ENCODE measurements at places on chromosomes 1 and 21. TPM values are rescaled to one million over a fixed set of nuclear protein-coding genes. Genes with fewer than 3 reads are reported as not detected.

TPTE gene
- not detected for total RNA-seq

DNA sequence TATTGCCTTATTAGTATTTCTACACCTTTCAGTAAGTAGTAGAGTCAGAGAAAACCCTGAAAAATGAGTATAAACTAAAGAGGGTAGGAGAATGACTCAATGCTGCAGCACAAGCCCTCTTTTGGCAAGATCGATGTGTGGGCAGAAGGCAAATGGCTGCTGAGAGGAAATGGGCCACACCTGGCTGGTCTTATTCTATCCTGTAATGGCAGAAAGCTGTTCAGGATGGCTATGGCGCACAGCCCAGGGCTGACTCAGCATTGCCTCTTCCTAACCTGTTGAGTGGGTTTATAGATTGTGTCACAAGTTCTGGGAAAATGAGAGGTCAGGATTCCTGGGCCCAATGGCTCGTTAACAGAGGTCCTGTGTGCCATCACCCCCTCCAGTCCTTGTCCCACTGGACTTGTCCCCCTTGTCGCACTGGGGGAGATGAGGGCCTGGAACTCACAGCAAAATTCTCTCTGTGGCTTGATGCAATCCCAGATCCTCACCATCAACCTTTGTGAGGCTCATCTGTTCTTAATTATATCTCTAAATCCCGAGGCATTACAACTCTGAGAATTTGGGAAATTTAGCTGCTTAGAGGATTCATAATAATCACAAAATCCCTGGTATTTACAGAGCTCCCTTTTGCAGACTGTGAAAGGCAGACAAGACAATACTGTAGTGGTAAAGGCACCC, 13.2 kb downstream of the HMGB4 start:
- H3K4me3 ChIP-seq: no peak overlapping the region
- no peak for DNase-seq
- no peaks in the 10 kb centered on the region for H3K27me3 ChIP-seq
- no peaks in the 10 kb centered on the region for H3K4me1 ChIP-seq

DNA sequence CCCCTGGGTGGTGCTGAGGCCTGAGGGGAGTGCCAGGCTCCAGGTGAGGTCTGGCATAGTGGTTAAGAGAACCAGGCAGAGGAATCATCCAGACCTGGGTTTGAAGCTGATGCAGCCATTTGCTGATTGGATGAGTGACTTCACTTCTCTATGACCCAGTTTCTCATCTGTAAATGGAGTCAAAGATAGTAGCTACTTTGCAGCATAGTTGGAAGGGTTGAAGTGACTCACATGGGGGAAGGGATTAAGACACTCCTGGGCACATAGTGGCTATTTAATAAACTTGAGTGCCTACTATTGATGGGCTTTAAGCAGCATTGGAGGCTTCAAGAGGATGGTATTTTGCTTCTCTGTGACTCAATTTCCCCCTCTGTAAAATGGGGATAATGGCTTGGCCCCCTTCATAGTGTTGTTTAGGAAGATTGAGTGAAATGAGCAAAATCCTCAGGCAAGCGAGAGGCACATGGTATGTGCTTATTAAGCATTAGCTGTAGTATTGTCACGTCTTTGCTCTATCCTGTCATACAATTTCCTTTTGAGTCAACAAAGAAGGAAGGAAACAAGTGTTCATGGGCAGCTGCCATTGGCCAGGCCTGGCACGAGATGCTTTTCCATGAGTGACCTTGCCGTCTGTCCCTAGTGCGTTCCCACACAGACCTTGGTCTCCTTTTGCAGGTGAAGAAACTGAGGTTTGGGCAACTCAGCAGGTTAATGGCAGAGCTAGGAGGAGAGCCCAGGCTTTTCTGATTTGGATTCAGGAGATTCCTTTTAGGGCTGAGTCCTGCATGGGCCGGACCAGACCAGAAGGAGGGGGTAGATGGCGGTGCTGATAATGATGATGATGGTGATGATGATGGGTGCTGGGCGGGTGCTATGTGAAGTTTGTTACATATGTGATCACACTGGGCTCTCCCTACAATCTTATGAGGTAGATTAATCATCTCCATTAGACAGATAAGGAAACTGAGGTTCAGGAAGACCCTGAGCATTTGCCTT, 131.1 kb upstream of the WNT4 start:
- H3K4me1 ChIP-seq: no peaks in the 10 kb centered on the region
- no peaks in the 10 kb centered on the region for H3K36me3 ChIP-seq
- no peak overlapping the region for H3K27ac ChIP-seq
- no peak overlapping the region for H3K4me3 ChIP-seq

GRCh38 chr1:19445417-19446342, 39.7 kb downstream of the CAPZB start:
- peaks cover 74% of the 10 kb centered on the region for H3K4me1 ChIP-seq
- H3K4me3 ChIP-seq: no peak overlapping the region
- H3K36me3 ChIP-seq: peaks cover 25% of the 10 kb centered on the region
- no peak overlapping the region for H3K27ac ChIP-seq
- peak; percentile 15 for DNase-seq
- no peaks in the 10 kb centered on the region for H3K27me3 ChIP-seq

DNA sequence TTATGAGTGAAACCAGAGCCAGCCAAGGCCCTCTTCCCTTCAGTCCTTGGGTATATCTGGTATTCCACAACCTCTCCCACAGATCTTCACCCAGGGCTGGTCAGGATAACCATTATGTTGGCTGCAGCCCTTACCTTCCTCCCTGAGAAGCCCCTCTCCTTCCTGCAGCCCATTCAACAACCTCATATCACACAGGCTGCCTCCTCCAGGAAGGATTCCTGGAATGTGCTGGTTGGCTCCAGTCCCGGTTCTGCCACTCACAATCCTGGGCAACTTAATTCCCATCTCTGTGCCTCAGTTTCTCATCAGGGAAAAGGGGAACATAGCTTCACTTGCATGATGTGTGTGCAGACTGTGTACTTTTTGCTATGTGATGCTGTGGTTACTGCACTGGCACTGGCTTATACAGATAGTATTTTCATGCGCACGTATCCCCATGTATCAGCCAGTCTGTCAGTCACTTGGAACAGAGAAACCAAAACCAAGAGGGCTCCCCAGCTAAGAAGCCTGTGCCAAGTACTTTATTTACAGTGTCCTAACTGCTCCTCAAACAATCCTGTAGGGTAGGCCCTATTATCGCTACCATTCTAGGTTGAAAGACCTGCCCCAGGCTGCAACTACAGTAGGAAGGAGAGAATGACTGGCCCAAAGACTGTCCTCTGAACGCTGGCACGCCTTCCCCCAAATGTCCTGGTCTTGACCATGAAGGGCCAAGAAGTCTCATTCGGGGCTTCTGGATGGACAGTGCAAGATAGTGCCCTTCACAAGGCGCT, 39.9 kb upstream of the PPP1R15B start:
- H3K36me3 ChIP-seq: no peaks in the 10 kb centered on the region
- no peak overlapping the region for H3K4me3 ChIP-seq
- H3K4me1 ChIP-seq: no peaks in the 10 kb centered on the region
- no peak for DNase-seq

GRCh38 chr1:19426294-19427086, 58.8 kb downstream of the CAPZB start:
- no peak overlapping the region for H3K27ac ChIP-seq
- peaks cover 18% of the 10 kb centered on the region for H3K36me3 ChIP-seq
- no peak for DNase-seq
- H3K4me3 ChIP-seq: no peak overlapping the region

GRCh38 chr1:183908079-183908478, 103.2 kb downstream of the RGL1 start:
- H3K4me3 ChIP-seq: no peak overlapping the region
- H3K27ac ChIP-seq: no peak overlapping the region
- no peak for DNase-seq
- no peaks in the 10 kb centered on the region for H3K4me1 ChIP-seq
- H3K36me3 ChIP-seq: peaks cover 60% of the 10 kb centered on the region
- no peaks in the 10 kb centered on the region for H3K27me3 ChIP-seq

DNA sequence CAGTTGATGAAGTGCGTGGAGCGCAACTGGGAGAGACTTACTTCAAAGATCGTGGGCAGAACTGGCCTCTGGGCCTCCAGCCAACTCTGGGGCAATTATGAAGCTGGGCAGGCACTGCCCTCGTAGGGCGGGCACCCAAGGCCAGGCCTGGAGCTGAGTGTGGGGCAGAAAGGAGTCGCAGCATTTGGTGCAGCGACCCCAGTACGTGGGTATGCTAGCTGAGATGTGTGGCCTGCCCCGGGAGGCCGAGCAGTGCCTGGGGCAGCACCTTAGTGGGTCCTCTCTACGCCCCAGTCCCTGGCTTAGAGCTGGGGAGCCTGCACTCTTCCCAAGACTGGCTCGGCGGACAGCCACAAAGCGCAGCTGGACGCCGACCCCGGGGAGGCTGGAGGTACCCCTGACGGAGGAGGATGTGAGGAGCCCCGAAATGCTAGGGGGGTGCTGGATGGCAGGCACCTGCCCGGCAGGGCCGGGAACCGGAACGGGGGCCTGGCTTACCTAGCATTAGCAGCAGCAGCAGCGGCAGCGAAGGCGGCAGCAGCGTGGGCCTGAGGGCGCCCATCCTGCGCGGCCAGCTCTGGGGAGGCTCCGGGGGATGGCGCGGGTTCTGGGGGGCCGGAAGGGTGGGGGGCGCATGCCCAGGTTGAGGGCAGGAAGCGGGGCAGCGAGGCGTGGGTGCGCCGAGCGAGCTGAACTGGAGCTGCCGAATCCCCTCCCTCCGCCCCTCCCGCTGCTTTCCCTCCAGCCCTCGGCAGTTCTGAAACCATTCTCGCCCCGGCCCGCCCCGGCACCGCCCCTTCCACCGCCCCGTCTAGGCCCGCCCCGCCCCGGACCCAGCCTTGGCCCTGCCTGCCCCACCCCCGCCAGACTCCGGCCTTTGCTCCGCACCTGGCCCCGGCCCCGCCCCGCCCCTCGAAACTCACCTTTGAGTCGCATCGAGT, at the start of gene IGSF8:
IGSF8 (minus strand) TSS at position 709 of the 941 bp plus-strand sequence; CDS start at position 562, 147 bp downstream.
- no peaks in the 10 kb centered on the region for H3K27me3 ChIP-seq
- DNase-seq: peak; percentile 25
- H3K4me3 ChIP-seq: peak within 1 kb of the TSS; percentile 51
- no peaks in the 10 kb centered on the region for H3K36me3 ChIP-seq
- H3K4me1 ChIP-seq: peaks cover 38% of the 10 kb centered on the region

- H3K27ac ChIP-seq: no peak overlapping the region
- peaks cover 8% of the 10 kb centered on the region for H3K4me1 ChIP-seq
- no peaks in the 10 kb centered on the region for H3K27me3 ChIP-seq
These were observed 56.2 kb upstream of the RASAL2 start for GRCh38 chr1:178037510-178038253.

TDRD5 gene
- not detected for total RNA-seq

GRCh38 chr1:85449356-85449755, 15.6 kb downstream of the DDAH1 start:
- peaks cover 47% of the 10 kb centered on the region for H3K36me3 ChIP-seq
- no peaks in the 10 kb centered on the region for H3K27me3 ChIP-seq
- H3K4me3 ChIP-seq: no peak overlapping the region
- peaks cover 17% of the 10 kb centered on the region for H3K4me1 ChIP-seq

- peaks cover 3% of the 10 kb centered on the region for H3K4me1 ChIP-seq
- H3K27me3 ChIP-seq: no peaks in the 10 kb centered on the region
These were observed 22.7 kb downstream of the PGM1 start for GRCh38 chr1:63615768-63616420.

DNA sequence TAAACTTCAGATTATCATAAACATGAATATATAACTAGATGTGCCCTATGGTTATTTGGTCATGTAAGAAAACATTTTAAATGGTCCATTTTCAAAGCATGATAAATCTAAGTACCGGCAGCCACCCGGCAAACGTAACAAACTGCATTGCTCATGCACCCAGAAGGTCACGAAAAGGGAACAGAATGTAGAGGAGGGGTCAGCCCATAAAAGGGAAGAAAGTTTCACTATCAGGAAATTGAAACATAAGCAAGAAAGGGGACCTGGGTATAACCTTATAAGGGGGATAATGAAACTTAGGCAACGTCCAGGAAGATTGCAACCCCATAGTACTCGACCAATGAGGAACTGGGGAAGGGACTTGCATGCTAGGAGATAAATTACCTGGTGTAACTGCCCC, 421.2 kb upstream of the ZRANB2 start:
- no peak for DNase-seq
- no peaks in the 10 kb centered on the region for H3K27me3 ChIP-seq
- H3K4me1 ChIP-seq: no peaks in the 10 kb centered on the region
- no peaks in the 10 kb centered on the region for H3K36me3 ChIP-seq
- H3K4me3 ChIP-seq: no peak overlapping the region

TNNI3K gene
- not detected for total RNA-seq

MANEAL gene
- not detected for total RNA-seq

DNA sequence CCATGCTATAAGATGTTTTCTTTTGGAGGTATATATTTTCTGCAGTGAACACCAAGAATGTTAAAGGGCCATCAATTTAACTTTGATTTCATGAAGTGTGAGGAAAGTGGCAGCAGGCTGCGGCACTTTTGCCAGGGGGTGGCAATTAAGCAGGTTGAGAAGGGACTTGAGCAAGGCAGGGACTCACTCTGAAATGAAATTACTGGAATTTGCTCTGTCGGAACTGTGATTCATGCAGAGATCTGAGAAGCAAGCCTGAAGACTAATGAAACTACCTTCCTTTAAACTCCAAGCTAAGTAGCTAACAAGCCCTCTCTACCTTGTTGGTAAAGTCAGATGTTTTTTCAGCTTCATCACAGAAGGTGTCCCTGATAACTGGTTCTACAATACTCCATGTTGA, 441.6 kb downstream of the SIPA1L2 start:
- no peak for DNase-seq
- H3K27me3 ChIP-seq: no peaks in the 10 kb centered on the region
- no peaks in the 10 kb centered on the region for H3K4me1 ChIP-seq
- H3K4me3 ChIP-seq: no peak overlapping the region
- H3K27ac ChIP-seq: no peak overlapping the region

DNA sequence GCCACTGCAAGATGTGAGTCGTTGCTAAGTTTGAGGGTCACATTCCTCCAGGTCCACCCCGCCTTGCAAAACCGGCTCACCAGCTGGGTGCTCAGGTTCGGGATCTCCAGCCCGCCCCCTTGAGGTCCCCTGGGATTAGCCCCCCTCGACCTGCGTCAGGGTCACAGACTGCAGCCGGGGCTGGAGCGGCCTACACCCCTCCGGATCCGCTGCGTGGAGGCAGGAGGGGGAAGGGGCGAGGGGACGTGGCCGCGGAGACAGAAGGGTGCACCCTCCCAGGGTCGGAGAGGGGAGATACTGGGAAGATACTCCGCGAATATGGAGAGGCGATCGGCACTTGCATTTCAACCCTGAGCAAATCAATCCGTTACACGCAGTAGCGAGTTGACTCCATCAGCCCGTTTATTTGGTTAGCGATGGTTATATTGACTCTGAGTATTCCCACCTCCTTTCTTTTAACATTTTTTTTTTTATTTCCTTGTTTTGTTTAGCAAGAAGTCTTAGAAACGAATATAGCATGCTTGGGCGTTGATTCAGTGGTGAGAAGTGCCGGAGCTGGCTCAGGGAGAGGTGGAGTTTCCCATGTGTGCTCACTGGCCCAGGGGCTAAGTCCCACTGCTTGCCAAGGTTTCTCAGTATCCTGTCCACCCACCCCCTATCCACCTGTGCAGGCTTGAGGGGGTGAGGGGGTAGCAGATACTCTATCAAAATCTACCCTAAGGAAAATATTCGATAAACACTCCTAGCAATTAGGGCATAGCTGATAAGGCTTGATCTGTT, 997 bp downstream of the IFNAR2 start:
- no peaks in the 10 kb centered on the region for H3K27me3 ChIP-seq
- H3K27ac ChIP-seq: no peak overlapping the region
- peak; percentile 46 for DNase-seq
- H3K4me3 ChIP-seq: peak overlapping the region; percentile 95
- peaks cover 8% of the 10 kb centered on the region for H3K4me1 ChIP-seq
- H3K36me3 ChIP-seq: peaks cover 4% of the 10 kb centered on the region

AZIN2 gene
- total RNA-seq: 9.7 TPM

GRCh38 chr1:48203287-48203900, 19.1 kb upstream of the SLC5A9 start:
- H3K4me3 ChIP-seq: no peak overlapping the region
- DNase-seq: no peak
- H3K4me1 ChIP-seq: peaks cover 5% of the 10 kb centered on the region
- H3K27me3 ChIP-seq: no peaks in the 10 kb centered on the region
- H3K27ac ChIP-seq: no peak overlapping the region
- H3K36me3 ChIP-seq: no peaks in the 10 kb centered on the region

All from SJSA1 (cell line).